Heart left ventricle (tissue), 16 donors: ENCODE measurements at places on chromosomes 6 and 20. TPM values are rescaled to one million over a fixed set of nuclear protein-coding genes. Genes with fewer than 3 reads are reported as not detected.

Gene MTG2
- total RNA-seq = 20.7 TPM

Gene ID4
- total RNA-seq = 1.5 TPM

Gene TFAP2A
- total RNA-seq = 0.16 TPM

- peak overlapping the region; percentile 20 for H3K27ac ChIP-seq
- peaks cover 17% of the 10 kb centered on the region for H3K4me1 ChIP-seq
- H3K36me3 ChIP-seq = no peaks in the 10 kb centered on the region
- DNase-seq = no peak
- H3K27me3 ChIP-seq = no peaks in the 10 kb centered on the region
Observed at GRCh38 chr6:7787137-7787608, 61.3 kb downstream of the BMP6 start.

GRCh38 chr6:162372106-162372505 is 355.5 kb downstream of the PRKN start:
- no peaks in the 10 kb centered on the region for H3K36me3 ChIP-seq
- H3K4me1 ChIP-seq = no peaks in the 10 kb centered on the region
- no peak overlapping the region for H3K27ac ChIP-seq
- no peak for DNase-seq
- no peaks in the 10 kb centered on the region for H3K27me3 ChIP-seq
- H3K4me3 ChIP-seq = no peak overlapping the region

DNA sequence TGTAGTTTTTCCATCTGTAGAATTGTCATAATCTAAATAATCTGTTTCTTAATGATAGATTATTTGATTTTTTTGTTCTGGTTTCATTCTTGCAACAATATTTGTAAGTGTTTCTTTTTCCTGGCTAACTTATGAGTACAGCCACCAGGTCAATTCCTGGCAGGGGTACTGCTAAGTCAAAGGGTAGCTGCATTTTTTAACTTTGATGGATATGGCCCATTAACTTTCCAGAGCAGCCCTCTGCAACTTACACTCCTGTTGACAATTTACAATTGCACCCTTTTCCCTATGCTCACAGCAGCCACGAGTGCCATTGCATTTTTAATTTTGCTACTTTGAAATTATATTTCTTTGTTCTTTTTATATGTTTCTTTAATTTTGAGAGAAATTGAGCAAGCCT is 209.3 kb upstream of the CST7 start:
- H3K4me1 ChIP-seq = no peaks in the 10 kb centered on the region
- no peak for DNase-seq
- no peaks in the 10 kb centered on the region for H3K36me3 ChIP-seq

GRCh38 chr6:106637051-106637716 is 7.8 kb downstream of the QRSL1 start:
- H3K27me3 ChIP-seq = no peaks in the 10 kb centered on the region
- no peak for DNase-seq
- peaks cover 4% of the 10 kb centered on the region for H3K4me1 ChIP-seq
- no peak overlapping the region for H3K4me3 ChIP-seq
- H3K36me3 ChIP-seq = peaks cover 24% of the 10 kb centered on the region
- no peak overlapping the region for H3K27ac ChIP-seq

DNA sequence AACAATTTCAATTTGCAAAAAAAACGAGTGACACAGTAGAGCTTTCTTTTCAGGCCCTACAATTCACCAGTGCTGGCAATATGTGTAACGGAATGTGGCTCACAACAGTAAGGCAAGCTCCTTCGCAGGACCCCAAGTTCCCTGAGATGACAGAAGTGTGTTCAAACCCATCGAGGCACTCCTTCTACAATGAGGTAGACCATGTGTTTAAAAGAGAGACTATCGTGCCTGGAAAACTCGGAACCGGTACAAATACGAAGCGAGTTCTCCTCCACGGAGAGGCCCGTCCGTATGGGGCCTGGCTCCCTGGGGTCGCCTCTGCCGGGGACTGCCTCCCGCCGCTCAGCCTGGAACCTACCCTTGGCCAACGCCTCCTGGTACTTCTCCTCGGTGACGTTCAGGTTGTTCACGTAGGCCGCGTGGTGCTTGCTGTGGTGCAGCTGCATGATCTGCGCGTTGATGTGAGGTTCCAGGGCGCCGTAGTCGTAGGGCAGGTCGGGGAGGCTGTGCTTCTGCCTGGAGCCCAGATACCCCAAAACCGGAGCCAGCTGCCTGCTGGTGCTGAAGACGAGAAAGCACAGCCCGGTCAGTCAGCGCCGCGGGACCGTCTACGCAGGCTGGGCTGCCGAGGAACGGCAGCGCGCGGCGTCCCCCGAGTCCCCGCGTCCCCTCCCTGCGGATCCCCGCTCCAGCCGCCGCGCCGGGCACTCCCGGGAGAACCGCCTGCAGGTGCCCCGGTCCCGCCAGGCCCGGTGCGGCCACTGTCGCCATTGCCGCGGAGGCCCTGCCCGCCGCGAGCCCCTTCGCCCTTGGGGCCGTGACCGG is 526 bp downstream of the SOD2 start:
- peak; percentile 57 for DNase-seq
- H3K27me3 ChIP-seq = no peaks in the 10 kb centered on the region
- peaks cover 12% of the 10 kb centered on the region for H3K36me3 ChIP-seq
- peak overlapping the region; percentile 98 for H3K27ac ChIP-seq
- H3K4me3 ChIP-seq = peak overlapping the region; percentile 95

DNA sequence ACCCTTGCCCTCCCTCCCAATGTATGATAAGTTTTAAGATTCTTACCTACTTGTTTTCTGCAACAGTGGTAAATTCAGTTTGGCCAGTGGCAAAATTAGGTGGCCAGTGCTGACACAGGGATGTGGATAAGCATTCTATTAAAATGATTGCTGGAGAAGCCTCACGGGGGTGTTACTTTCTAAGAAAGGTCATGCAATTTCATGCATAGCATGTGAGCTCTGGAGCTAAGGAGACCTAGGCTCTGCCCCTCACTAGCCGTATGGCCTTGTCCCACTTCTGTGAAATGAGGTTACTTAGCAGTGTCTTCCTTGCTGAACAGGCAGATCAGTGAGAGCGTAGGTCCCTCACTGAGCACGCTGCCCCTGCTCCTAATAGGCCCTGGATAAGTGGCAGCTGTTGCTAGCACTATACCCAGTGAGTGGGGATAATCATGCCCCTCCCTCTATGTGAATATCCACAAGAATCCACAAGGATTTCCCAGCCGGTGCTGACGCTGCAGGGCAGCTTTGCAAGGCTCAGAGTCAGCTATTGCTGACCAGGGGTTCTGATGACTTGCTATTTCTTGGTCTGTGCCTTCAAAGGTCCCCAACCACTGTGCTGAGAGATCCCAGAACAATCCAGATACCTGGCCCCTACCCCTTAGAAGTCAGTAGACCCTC is 86.5 kb upstream of the MRPS10 start:
- H3K27me3 ChIP-seq = no peaks in the 10 kb centered on the region
- DNase-seq = no peak
- no peaks in the 10 kb centered on the region for H3K36me3 ChIP-seq

DNA sequence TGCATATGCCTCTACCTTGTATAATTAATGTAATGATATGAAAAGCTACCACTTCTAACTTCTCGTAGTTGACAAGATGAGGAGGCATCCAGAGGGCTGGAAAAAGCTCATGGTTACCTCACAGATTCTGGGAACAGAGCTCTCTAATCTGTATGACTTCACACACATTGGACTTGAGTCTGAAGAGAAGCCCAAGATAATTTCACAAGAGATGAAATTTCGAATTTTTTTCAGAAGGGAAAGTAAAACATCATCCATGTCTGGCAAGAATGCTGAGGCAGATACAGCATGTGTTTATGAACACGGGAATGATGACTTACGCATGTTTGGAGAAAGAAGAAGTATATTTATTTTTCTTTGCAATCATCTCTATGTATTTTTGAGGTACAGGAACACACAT is 141.8 kb upstream of the TENT5A start:
- peak overlapping the region; percentile 86 for H3K27ac ChIP-seq
- DNase-seq = no peak
- no peak overlapping the region for H3K4me3 ChIP-seq
- H3K4me1 ChIP-seq = no peaks in the 10 kb centered on the region
- H3K27me3 ChIP-seq = no peaks in the 10 kb centered on the region
- H3K36me3 ChIP-seq = no peaks in the 10 kb centered on the region
